ENCODE measurements at places on chromosomes 16 and 17.

GRCh38 chr17:8158267-8159031 lies 4.3 kb downstream of the VAMP2 start:
- DNase-seq: no peak

DNA sequence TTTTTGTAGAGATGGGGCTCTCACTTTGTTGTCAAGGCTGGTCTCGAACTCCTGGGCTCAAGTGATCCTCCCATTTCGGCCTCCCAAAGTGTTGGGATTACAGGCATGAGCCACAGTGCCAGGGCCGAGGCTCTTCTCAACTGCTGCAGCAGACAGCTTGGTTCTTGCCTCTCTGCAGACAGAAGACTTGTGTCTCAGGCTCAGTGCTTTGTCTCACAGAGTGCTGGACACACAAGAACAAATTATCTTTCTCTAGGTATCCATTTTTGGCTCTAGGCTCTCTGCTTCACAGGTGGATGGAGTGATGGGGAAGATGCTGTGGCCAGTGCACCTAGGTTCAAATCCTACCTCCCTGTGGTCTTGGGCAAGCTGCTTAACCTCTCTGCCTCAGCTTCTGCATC lies 80.8 kb upstream of the RNU2-1 start:
- no peak for DNase-seq

- no peak for DNase-seq
Measured at GRCh38 chr17:65509032-65509431, 52.4 kb downstream of the AXIN2 start.

DNA sequence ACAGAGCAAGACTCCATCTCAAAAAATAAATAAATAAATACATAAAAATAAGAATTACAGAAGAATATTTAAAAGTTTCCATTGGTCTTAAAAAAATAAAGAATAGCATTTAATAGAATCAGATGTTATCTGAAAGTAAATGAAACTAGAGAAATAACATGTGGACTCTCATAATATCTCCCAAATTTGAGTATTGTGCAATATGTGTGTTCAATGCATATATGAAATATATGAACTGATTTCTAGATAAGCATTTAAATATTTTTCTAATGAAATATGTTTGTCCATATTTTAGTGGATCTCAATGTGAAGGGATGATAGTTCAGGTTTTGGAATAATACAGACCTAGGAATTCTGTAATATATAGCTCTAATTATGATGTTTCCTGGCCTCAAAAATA lies 265.9 kb upstream of the PMFBP1 start:
- DNase-seq: no peak

DNA sequence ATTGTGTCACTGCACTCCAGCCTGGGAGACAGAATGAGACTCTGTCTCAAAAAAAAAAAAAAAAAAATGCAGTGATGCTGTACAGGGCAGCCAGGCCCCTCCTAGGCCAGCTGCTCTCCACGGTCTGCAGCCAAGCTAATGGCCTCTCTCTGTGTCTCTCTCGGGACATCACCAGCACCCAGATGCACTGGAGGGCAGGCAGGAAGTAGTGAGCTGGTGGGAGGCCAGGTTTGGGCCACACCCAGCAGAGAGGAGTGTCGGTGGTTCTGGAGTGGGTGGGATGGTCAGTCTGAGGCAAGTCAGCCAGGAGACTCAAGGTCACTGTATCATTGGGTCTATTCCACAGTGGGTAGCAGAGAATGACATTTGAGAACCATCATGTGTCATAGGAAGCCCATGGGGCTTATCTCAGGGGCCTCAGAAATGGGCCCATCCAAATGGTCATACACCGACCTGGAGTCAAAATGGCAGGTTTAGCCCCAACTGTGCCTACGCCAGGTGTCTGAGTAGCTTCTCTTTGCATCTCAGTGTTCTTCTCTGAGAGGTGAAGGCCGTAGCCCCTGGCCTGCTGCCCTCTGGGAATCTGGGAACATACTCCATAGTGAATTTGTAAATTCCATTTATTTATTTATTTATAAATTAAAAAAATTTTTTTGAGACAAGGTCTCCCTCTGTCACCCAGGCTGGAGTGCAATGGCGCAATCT lies 22.7 kb downstream of the WNT9B start:
- DNase-seq: no peak

- no peak for DNase-seq
Measured at GRCh38 chr17:50192618-50193291, 8.7 kb downstream of the COL1A1 start.

GRCh38 chr16:85753559-85753958 lies 2.7 kb upstream of the C16orf74 start:
- no peak for DNase-seq

GRCh38 chr16:78102865-78103264 lies 3.4 kb downstream of the WWOX start:
- no peak for DNase-seq

- DNase-seq: no peak
Measured at GRCh38 chr17:6476810-6477179, 32.5 kb downstream of the PIMREG start.

DNA sequence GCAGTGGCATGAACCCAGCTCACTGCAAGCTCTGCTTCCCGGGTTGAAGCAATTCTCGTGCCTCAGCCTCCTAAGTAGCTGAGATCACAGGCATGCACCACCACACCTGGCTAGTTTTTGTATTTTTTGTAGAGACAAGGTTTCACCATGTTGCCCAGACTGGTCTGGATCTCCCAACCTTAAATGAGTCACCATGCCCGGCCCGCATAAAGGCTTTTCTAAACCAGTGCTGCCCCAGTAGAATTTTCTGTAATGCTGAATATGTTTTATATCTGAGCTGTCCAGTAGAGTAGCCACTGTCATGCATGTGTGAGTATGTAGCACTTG lies 36.9 kb upstream of the WSB1 start:
- no peak for DNase-seq

GRCh38 chr17:50129728-50130558 lies at the start of gene SAMD14:
Gene SAMD14 (minus strand): TSS chr17:50130160. CDS start chr17:50124959, 5,201 bp downstream.
- no peak for DNase-seq

DNA sequence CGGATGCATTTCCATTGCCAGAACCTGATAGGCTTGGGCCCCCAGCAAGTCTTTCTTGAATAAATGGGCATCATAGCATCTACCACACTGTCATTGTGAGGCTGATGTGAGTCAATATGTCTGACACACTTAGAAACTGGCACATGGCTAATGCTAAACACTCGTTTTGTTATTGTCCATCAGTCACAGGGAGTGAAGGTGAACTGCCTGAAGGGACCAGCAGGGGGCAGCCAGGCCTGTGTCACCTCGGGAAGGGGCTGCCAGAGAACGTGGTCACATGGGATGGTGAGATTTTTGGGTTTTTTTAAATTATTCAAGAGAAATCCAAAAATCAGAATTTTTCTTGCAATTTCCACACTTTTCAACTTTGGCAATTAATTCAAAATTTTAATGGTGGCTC lies 831 bp upstream of the RCVRN start:
- no peak for DNase-seq

DNA sequence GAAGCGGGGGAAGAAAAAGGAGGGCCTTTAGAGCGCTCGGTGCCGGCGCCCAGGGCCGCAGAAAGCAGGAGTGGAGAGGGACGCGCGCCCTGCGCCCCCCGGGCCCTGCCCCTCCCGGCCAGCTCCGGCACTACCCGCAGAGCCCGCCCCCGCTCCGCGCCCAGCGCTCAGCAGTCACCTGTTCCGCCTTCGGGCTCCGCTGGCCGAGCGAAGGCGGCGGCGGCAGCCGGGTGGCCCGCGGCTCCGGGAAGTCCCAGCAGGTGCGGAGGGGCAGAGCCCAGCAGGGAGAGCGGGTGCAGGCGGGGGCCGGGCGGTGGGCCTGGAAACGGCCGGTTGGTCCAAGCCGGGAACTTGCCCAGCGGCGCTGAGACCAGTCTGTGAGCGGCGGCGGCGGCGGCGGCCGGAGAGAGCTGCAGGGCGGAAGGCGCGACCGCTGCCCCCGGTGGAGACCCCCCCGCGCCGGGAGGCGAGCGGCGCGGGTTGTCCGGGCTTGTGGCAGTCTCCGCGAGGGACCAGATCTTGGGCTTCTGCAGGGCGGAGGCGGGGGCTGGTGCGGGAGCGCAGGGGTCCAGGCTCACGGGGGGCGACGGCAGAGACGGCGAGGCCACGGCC lies 2.2 kb downstream of the IRX3 start:
- DNase-seq: no peak

- DNase-seq: no peak
Measured at GRCh38 chr16:81502396-81503070, 57.9 kb downstream of the CMIP start.

DNA sequence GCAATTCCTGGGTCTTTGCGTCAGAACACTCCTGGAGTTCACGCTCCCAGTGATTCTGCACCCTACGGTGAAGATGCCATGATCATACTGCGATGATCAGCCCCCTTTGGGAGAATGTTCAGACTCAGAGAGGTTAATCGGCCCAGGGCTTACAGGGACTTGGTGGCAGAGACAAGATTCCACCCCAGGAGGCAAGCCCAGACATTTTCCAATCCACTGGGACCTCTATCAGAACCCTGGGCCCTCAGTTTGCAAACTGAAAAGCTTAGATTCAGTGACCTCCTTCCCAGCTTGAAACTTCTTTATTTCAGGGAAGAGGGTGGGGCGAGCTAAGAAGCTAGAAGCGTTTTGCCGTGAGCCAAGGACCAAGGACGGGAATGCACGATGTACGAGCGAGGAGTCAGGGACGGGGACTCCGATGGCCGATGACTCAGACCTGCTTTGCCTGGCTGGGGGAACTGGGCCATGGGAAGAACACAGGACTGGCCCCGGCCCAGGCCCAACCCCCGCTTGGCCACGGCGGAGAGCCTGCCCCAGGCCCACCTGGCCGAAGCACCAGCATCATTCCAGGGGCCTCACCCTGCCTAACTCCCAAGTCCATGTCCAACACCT lies 34.7 kb downstream of the SOCS3 start:
- DNase-seq: no peak

GRCh38 chr16:30416624-30417528 lies 9.5 kb downstream of the ZNF771 start:
- DNase-seq: no peak

- DNase-seq: no peak
Measured at GRCh38 chr17:2710071-2710802, 1.3 kb downstream of the CLUH start.

DNA sequence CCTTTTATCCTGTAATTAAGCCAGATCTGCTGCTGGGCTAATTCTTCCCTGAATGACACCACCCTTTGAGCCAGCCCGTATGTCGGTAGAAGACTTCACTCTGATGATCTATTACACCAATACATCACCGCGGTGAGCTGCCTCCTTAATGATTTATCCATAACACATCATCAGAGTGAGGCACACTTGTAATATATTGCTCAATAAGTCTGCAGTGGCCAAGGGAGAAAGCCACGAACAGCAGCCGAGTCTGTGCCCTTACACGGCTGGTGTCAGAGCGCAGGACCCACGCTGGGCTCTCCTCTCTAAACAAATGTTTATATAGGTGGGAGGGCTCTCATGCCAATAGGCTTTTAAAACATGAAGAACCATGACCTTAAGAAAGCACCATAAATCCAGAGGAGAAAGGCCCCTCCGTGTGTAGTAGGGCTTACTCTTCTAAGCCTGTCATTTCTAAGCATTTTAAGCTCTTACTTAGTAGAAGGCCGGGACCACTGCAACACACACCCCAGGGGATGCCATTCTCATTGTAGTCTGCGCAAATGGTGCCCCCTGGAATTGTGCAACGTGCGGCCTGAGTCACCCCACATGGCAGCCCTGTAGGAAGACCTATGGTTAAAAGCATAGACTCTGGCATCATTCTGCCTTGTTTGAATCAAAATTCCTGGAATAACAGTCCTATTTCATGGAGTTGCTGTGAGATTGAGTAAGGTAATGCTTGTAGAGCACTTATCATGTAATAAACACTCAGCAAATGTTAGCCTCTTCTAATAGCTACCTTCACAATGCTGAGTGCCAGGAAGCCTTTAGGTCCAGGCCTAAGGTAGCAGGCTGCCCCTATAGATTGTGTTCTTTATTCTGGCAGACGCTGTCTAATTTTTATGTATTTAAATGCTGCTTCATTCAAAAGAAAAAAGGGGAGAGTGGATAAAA lies 26.1 kb downstream of the MRPS23 start:
- DNase-seq: peak; percentile 31

DNA sequence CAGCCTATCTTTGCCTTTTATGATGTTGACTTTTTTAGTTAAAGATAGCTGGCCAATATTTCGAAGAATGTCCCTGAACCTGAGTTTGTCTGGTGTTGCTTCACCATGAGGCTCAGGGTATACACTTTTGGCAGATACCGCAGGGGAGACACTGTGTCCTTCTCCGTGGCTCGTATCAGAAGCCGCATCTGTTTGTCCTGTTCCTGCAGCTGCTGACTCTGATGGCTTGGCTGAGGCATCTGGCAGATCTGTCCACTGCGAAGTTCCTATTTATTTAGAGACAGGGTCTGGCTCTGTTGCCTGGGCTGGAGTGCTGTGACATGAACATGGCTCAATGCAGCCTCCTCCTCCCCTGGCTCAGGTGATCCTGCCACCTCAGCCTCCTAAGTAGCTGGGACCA lies 93.5 kb downstream of the CRISPLD2 start:
- no peak for DNase-seq

- no peak for DNase-seq
Measured at GRCh38 chr17:28159924-28160323, 117.4 kb downstream of the NLK start.

GRCh38 chr17:4199818-4200402 lies 56.9 kb downstream of the CYB5D2 start:
- DNase-seq: no peak

GRCh38 chr17:76134911-76135809 lies 5.9 kb downstream of the FOXJ1 start:
- no peak for DNase-seq

GRCh38 chr16:79261481-79261940 lies 339.0 kb downstream of the MAF start:
- no peak for DNase-seq

- DNase-seq: no peak
Measured at GRCh38 chr17:14118951-14119350, 49.6 kb downstream of the COX10 start.

GRCh38 chr16:57606147-57606846 lies 22.1 kb upstream of the ADGRG1 start:
- no peak for DNase-seq

GRCh38 chr17:79888811-79889634 lies 49.8 kb upstream of the CBX4 start:
- no peak for DNase-seq

DNA sequence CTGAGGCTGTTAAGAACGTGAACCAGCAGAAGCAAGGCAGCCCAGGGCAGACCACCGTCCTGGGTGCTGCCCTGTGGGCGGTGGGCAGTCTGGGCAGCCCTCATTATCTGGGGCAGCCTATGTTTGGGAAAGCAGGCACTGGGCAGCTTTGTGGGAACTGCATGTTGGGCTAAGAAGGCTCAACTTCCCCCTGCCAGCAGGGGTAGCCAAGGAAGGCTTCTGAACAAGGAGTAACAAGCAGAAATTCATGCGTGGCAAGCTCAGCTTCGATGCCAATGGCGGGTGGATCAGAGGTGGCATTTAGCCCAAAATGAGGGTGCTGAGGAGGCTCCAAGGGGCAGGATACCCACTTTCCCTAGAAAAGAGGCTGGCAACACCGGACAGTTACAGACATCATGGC lies 42.7 kb upstream of the METRNL start:
- no peak for DNase-seq

All from HS-5 (cell line).